Caco-2 (cell line): ENCODE measurements at places on chromosomes 7 and 10.

- no peak for DNase-seq
These were observed 43.6 kb upstream of the LRRTM3 start for GRCh38 chr10:66882271-66882670.

- no peak for DNase-seq
These were observed 7.2 kb downstream of the NOM1 start for GRCh38 chr7:156956727-156957126.

GRCh38 chr7:22732556-22733126 is 5.6 kb downstream of the IL6 start:
- DNase-seq = no peak

GRCh38 chr10:3413937-3414666 is 241.5 kb upstream of the PITRM1 start:
- DNase-seq = peak; percentile 25

DNA sequence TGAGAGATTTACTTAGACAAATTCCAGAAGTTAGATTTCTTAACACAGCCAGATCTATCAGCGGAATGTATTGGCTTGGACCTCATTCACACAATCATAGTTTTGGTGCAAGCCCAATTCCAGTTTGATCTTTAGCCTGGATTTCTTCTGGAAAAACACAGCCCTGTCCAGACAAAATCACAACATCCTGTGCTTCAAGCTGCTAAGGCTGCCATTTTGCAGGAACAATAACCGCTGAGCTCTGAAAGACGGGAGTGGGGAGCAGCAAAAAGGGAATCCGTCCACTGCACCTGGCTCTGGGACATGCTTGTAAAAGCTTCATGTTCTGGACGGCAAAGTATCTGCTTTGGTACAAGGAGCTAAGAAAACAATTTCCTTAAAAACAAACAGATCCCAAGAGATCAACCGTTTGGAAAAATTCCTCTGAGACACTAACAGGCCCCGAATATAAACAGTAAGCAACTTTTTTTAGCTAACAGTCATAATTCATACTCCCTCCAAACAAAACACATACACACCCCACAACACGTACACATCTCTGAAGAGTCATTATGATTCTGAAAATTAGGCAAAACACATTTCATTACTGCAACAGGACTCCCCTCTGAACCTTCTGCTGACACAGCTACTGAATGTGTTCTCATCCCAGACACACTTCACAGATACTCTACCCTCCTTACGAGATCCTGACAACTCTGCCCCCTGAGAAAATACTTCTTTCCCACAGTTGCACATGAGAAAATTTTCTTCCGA is 32.4 kb downstream of the ITIH5 start:
- no peak for DNase-seq
